Calu3 (cell line): ENCODE measurements at places on chromosomes 4 and X. TPM values are rescaled to one million over a fixed set of nuclear protein-coding genes. Genes with fewer than 3 reads are reported as not detected.
A peak's percentile ranks its signal among the peaks of the same experiment; 100 is the strongest.

GRCh38 chr4:2339458-2340271 is 77.8 kb upstream of the MXD4 start:
- DNase-seq = no peak

DNA sequence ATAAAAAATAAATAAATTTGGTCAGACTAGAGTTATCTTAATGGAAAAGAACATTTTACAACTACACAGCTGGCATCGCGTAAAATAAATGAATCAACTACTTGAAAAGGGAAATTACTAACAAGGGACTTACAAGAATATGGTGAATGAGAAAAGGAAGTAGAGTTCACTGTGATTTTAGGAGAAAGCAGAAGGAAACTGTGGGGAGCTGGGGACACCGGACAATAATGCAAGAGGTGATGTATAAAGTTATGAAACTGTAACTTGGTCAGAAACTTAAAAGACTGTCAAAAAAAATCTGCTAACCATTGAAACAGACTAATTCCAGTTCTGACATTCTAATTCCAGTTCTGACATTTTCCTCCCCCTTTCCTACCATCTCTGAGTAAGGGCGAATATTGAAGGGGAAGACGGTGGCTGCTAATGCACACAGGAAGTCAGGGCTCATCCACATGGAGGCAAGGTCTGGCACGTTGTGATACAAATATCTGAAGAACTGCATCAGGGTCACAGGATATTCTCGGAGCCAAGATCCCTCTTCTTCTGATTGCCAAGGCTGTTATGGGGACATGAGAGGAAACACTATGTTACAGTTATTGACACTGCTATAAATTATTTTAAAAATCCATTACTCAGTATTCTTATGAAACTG is 170.5 kb downstream of the CDS1 start:
- DNase-seq = no peak

GRCh38 chr4:1399508-1400190 is 6.6 kb downstream of the NKX1-1 start:
- DNase-seq = no peak

- peak; percentile 20 for DNase-seq
These were observed 977 bp upstream of the RBBP7 start for GRCh38 chrX:16870862-16871815.

GRCh38 chr4:185122681-185123345 is 20.3 kb upstream of the SLC25A4 start:
- DNase-seq = no peak

DNA sequence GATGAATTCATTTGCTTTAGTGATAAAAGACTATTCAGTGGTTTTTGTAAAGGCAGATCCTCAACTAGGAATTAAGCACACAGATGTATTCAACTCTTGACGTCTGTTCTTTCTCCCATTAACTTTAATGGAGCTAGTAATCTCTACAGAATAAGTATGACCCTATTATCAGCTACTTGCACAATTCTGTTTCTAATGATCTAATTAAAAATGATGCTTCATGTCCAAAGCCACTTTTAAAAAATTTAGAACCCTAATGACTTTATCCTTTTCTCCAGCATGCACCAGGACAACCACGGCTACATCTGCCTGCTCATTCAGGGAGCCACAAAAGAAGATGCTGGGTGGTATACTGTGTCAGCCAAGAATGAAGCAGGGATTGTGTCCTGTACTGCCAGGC is 85.4 kb downstream of the CBR4 start:
- no peak for DNase-seq

DNA sequence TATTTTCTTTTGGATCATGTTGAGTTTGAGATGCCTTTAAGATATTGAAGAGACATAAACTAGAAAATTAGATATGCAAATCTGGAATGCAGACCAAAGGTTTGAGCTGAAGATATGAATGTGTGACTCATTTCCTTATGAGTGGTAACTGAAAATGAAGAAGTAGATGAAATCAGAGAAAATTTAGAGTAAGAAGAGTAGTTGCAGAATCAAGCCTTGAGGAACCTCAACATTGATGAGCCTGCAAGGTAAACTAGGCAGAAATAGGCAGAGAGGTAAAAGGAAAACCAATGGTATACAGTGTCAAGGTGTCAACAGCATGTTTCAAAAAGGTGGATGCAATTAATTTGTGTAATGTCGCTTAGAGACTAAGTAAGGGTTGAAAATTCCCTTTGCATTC is 142.8 kb downstream of the MOSPD2 start:
- DNase-seq = no peak

- no peak for DNase-seq
These were observed 9.5 kb upstream of the AMMECR1 start for GRCh38 chrX:110327336-110327735.

DNA sequence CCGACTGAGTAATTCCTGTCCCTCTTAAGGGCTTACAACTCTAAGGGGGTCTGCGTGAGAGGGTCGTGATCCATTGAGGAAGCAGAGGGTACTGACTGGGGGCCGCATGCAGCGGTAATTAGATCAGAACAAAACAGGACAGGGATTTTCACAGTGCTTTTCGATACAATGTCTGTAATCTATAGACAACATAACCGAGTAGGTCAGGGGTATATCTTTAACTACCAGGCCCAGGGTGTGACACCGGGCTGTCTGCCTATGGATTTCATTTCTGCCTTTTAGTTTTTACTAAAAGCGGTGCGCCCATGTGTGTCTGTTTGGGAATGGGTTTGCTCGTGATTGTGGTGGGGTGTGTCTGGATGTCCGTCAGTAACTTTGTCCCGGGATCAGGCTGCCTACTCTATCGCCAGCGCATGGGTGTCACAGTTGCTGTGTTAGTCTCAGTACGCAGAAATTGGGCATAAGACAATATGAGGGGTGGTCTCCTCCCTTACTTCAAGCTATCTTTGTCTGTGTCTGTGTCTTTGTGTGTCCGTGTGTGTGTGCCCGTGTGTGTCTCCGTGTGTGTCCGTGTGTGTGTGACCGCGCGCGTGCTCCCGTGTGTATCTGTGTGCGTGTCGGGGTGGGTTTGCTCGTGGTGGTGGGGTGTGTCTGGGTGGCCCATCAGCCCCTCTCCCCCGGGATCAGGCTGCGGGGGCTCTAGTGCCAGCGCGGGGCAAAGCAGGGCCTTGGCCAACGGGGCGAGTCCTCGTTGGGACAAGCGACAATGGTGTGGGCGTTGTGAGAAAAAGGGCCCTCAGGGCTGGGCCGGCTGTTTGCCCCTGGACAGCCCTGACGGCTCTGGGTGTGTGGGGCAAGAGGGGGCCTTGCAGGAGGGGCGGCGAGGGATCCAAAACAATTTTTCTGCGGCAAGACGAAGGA is 10.4 kb downstream of the FRG2 start:
- DNase-seq = no peak

GRCh38 chr4:8396762-8397406 is 43.6 kb downstream of the ACOX3 start:
- no peak for DNase-seq

GRCh38 chr4:25308761-25309160 is 3.8 kb upstream of the ZCCHC4 start:
- no peak for DNase-seq

GRCh38 chr4:9847968-9848748 is 66.7 kb downstream of the DRD5 start:
- DNase-seq = no peak

- no peak for DNase-seq
These were observed 159.2 kb upstream of the SFRP2 start for GRCh38 chr4:153948041-153948440.

DNA sequence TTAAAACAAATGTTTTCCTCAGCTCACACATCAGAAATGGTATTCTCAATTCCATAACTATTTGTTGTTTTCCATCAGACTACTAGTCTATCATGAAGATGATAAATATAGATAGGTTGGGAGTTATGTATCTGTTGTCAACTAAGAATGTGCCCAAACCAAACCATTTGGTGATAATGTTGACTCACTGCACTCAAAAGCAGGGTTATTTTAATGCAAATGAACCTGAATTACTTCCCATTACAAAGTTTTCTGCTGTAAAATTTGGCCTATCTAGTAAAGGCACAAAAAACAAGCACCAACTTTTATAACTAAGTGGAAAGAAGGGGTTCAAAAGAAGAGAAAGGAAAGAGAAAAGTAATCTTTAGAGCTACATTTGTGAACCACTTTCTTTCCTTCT is 93.5 kb downstream of the TBCK start:
- no peak for DNase-seq

- DNase-seq = no peak
These were observed 213.1 kb upstream of the HDX start for GRCh38 chrX:84715315-84715714.

GRCh38 chrX:16827225-16827624 is 41.0 kb downstream of the TXLNG start:
- no peak for DNase-seq

DNA sequence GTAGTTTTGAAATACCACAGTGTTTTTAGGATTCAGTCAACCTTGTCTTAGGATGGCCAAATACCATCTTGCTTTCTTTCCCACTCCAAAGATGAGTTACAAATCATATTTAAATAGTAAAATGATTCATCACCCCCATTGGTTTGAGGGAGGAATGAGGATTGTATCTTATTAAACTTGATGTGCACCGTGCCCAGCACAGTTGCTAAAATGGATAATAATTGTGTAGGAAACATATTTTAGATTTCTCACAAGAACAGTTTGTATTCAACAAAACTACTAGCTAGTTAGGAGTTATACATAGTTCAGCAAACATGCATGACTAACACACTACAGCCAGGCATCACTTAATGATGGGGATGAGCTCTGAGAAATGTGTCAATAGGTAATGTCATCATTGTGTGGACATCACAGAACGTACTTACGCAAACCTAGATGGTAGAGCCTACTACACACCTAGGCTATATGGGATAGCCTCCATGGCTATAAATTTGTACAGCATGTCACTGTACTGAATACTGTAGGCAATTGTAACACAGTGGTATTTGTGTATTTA is 245.4 kb downstream of the FBXW7 start:
- no peak for DNase-seq

The MAGEA9B gene
- not detected in 2 replicates for total RNA-seq

The CXCL3 gene
- total RNA-seq = 80.8 and 153 TPM in 2 replicates

The TCEAL3 gene
- total RNA-seq = 9.1 TPM in 2 replicates

The CENPE gene
- total RNA-seq = 17.9 and 23.5 TPM in 2 replicates

The CHRDL1 gene
- total RNA-seq = not detected in 2 replicates

The POF1B gene
- 24.1 and 32.5 TPM in 2 replicates for total RNA-seq

The TRIM60 gene
- not detected in 2 replicates for total RNA-seq
